ENCODE measurements at places on chromosomes 2 and 18.

- DNase-seq: no peak
These were observed 31.7 kb upstream of the DNMT3A start for GRCh38 chr2:25373269-25373981.

GRCh38 chr2:203025592-203025991 lies 10.9 kb downstream of the NBEAL1 start:
- no peak for DNase-seq

GRCh38 chr2:160478660-160479059 lies 14.9 kb downstream of the RBMS1 start:
- peak; percentile 20 for DNase-seq

DNA sequence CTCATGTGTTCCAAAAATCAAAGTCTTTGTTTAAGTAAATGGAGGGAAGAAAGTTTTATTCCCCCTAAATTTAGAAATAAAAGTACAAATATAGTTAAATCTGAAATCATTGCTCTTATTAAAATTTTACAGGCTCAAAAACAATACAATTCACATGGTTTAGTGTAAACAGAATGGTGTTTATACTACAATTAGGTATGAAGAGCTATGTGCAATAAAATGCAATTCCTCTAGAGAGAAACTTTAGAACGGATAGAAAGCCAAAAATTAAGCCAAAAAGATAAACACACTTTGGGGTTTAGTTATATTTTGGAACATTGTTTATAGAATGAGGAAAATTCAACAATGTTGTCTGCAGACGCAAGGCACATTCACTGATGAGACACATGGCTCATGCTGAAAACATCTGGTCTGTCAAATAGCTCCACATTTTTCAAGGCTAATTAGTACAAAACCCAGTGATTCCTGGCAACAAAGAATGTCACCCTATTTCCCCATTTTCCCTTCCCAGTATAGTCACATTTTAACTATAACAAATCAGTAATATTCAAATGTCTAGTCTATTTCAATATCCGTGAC lies 103.3 kb downstream of the EXOC6B start:
- no peak for DNase-seq

DNA sequence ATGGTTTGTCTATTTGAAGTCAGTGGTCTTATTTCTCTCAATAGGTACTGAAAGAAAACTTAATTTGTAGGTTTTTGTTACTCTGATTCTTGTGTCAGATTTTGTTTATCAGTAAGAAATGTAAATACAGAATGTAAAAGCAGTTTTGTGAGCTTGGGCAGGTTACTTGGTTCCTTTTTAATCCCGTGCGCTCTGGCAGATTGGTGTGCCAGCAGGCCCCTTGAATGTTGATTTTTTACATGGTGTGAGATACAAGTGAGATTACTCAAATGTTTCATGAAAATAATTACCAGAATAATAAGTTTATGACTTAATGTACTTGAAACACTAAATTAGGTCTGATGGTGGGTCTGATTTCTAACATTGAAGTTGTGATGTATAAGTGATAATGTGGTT lies 13.4 kb downstream of the HNRNPA3 start:
- DNase-seq: no peak

DNA sequence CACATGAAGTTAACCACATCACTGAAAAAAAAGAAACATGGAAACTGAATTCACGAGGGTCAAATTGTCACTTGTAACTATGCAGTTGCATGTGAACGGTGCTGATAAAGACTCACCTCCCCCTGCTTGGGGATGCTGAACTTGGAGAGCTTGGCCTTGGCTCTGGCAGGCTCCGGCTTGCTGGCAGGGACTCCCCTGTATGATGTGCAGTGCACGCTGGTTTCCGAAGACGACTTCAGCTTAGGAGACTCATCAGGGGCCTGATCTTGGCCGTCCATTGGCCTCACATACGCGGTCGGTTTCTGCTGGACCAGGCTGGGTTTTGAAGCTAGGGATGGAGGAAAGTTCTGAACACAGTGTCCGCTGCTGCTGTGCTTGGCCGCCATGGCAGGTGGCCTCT lies 135.9 kb downstream of the AFF3 start:
- DNase-seq: no peak

- DNase-seq: no peak
These were observed 3.4 kb upstream of the SP140L start for GRCh38 chr2:230323385-230324106.

GRCh38 chr18:42310956-42311355 lies 355.9 kb downstream of the PIK3C3 start:
- DNase-seq: peak; percentile 94

GRCh38 chr2:70143314-70144150 lies 47.3 kb downstream of the C2orf42 start:
- peak; percentile 30 for DNase-seq

DNA sequence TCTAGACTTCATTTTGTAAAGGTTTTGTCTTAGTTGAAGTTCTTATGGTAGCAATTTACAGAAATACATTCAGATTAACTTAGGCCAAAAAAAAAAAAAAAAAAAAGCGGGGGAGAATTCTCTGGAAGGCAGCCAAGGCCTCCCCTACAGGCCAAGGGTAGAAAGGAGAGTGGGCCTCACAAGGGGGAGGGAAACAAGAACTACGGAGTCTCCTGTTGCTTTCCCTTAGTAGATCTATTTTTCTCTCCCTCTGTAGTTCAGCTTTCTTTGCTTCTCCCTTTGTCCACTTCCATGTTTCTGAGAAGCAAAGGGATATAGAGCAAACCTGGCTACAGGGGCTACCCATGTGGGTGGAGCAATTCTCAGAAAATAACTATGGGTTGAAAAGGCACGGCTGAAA lies 2.4 kb upstream of the STK11IP start:
- peak; percentile 63 for DNase-seq

- DNase-seq: no peak
These were observed at the start of gene HOXD3 for GRCh38 chr2:176156807-176157498. Gene HOXD3 (plus strand): TSS chr2:176157307. CDS start chr2:176169115, 11,808 bp downstream.

- DNase-seq: peak; percentile 49
These were observed 27.1 kb downstream of the CAMKMT start for GRCh38 chr2:44388877-44389276.

DNA sequence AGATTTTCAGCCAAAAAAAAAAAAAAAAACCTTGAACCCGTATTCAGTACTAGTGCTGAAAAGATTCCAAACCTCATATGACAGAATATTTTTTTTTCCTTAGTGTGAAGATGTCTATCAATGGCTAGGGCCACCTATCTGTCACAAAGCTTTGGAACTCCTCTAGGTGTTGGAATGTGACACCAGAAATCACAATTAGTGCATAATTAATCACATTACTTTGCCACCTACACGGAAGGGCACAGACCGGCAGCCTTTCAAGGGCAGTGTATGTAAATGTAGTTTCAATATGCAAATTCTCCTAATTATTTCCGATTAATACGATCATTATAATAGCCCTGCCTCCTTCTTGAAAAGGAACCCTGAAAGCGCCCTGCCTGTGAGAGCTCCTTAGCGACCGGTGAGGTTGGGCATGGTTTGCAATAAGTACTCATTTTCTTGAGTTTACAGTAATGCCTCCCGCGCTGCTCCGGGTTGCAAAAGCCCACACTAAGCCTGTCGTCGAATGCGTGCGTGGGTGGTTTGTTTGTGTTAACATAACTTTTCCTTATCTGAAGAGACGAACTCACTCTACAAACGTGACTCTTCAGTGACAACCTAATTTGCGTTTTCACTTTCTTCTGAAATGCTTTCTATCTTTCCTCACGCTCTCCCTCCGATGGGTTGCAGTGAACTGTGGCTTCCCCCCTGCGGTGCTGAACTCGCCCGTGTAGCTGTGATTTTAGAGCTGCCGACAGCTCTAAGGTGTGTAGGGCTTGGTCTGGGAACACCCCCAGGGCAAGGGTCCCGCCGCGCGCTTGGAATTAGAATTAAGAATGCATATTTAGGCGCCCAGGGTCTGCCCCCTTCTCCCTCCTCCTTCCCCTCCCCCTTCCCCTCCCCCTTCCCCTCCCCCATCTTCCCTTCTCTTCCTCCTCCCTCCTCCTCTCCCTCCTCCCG lies 765 bp upstream of the ID2 start:
- peak; percentile 89 for DNase-seq

- DNase-seq: no peak
These were observed 144.1 kb upstream of the COPS8 start for GRCh38 chr2:236941551-236941950.

DNA sequence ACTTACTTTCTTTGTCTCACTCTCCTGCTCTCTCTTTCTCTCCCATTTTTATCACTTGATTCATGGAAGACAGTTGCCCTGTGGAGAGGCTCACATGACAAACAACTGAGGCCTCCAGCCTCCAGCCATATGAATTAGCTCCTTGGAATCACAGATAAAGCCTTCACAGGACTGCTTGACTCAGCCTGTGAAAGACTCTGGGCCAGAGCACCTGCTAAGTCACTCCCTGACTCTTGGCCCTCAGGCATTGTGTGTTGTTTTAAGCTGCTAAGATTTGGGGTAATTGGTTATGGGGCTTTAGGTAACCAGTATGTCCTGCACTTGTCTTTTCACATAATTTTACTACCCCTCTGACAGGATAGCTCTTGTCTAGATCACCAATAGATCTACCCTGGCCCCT lies 334.9 kb downstream of the SOX11 start:
- no peak for DNase-seq

GRCh38 chr2:49514201-49514600 lies 359.9 kb upstream of the FSHR start:
- no peak for DNase-seq

GRCh38 chr18:1653873-1654272 lies 749.2 kb downstream of the ADCYAP1 start:
- no peak for DNase-seq

GRCh38 chr2:144511226-144511810 lies 8.6 kb downstream of the ZEB2 start:
- no peak for DNase-seq

- no peak for DNase-seq
These were observed 90.8 kb downstream of the ZFP36L2 start for GRCh38 chr2:43135583-43135982.

DNA sequence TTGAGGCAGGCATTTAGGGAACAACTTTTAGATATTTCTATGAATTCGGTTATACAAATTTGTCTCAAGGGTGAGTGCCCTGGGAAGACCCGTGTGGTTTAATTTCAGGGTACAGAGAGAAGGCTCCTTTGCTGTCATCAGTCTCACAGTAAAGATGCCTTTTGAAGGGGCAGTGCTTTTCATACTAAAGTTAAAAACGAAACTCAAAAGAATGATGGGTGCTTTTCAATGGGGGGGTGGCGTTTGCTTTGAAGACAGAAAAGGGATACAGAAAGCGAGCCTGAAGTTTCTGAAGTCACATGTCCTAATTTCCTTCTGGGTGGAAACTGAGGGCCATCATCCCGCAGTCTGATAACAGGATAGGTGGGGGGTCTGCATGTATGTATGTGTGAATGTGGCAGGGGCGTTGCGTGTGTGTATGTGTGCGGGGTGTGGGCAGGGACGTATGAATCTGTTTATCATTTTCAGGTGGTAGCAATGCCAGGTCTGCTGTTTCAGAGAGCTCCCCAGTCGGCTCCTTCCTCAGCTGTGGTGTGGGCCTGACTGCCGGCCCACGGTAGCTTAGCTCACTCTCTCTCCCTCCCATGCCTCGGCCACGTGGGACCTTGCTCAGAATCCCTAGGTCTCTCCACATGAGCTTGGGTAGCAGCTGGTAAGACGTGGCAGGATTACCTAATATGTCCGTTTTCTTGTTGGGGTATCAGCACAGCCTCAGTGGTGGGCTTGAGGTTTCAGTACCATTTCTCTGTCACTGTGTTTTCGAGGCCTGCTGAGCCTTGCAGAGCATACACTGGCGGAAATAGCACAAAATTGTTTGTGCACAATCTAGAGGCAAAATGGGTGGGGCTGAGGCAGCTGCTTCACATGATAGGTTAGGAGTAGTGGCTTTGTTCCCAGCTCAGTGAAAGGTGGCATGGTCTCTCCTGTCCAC lies 32.7 kb downstream of the ARHGAP25 start:
- DNase-seq: no peak

DNA sequence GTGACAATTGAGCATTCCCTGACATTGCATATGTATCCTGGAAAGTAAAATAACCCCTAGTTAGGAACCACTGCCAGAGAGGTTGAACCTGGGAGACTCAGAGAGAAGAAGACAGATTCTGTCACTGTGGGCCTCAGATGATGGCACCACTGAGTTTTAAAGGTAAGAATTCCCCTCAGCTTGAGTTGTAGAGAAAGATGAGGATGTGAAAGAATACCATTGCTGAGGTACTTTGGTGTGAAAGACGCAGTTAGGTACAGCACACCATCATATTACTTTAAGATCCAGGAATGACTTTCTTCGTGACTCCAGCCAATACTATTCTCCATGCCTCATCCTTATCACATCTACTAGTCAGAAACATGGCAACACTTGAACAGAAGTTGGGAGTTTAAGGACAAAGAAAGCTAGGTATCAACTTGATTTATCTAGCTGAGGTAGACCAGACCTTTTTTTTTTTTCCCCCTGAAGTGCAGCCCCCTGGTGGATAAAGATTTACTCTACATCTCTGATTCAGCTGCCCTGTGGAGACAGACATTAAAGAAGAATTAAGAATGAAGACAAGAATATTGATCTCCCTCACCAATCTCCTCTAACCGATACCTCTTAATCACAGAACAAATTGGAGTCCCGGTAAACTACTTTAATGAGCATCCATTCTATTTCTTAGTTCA lies 630.5 kb upstream of the FANCL start:
- peak; percentile 27 for DNase-seq

DNA sequence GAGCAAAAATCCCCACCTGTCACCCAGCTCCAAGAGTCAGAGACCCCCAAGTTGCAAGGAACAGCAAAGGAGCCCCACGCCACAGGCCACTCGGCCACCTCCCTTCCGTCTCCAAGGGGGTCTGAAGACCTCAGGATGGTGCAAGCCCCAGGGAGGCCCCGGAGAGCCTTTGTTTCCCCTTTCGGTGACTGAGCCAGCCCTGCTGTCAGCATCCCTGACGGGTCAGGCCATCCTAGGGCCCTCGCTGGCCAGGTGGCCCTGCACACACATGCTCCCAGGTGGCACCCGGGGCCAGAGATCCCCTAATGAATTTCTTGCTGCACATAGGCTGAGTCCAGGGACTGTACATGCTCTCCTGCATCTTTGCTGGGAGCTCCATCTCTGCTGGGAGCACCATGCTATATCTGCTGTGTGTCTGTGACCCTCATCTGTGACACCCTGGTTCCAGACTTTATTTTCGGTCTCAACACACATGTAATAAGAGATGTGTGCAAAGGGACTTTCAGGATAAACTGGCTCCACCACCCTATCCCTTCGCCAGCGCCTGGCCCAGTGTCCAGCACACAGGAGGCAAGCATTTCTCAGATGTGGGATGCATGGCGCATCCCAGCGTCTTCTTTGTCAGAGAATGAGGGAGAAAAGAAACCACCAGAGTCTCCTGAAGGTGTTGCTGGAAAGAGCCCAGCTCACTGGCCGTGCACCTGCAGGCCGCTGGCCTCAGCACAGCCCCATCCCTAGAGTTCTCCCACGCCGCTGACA lies 27.4 kb downstream of the ADI1 start:
- no peak for DNase-seq

DNA sequence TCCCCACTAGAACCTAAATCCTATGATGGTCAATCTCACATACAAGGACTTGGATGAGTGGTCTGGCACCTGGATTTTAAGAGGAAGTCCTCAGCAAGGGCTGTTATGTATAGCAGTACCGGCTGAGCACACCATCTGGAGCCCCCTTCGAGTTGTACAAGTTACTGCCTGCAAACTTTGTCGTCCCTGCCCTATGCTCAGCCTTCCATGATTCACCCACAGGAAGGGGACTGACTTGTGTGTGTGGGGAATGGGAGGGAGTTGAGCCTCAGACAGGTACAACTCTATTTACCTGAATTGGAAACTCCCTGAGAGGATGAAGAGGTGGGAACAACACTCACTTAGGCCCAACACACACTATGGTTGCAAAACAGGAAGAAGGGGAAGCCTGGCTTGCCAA lies 186.6 kb downstream of the MYO5B start:
- DNase-seq: no peak

Measured in A673 (cell line).